ENCODE measurements at places on chromosomes 5 and 9.
A peak's percentile ranks its signal among the peaks of the same experiment; 100 is the strongest.

- no peak overlapping the region for H3K27ac ChIP-seq
- no peaks in the 10 kb centered on the region for H3K27me3 ChIP-seq
- DNase-seq: no peak
- H3K36me3 ChIP-seq: no peaks in the 10 kb centered on the region
- H3K4me3 ChIP-seq: no peak overlapping the region
Observed at GRCh38 chr5:66658516-66658915, 62.3 kb downstream of the MAST4 start.

DNA sequence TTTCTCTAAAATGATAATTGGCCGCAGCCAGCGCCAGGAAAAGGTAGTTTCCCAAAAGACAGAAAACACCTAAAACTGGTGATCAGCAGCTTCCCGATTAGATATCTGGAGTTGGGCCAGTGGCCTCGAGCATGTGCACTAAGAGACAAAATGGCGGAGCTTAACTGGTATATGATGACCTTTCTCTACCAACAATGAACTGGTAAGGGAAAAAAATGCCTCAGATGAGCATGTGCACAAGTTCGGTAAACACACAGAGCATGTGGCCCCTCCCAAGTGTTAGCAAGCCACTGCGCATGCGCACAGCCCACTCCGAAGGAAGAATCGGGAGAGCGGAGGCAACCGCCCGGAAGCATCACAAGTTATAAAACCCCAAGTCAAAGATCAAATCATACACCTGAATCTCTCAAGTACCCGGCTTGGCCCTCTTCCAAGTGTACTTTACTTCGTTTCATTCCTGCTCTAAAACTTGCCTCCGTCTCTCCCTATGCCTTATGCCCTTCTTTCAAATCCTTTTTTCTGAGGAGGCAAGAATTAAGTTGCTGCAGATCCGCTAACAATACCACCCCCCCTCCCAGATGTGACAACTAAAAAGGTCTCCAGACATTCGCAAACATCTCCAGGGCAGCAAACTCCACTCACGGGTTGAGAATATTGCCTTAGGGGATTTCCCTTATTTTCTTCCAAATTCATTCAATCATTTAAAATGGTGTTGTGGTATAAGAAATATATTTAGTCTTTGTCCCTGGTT, 15.0 kb upstream of the PTBP3 start:
- H3K36me3 ChIP-seq: no peaks in the 10 kb centered on the region
- DNase-seq: peak; percentile 87
- peak overlapping the region; percentile 33 for H3K4me3 ChIP-seq
- peaks cover 24% of the 10 kb centered on the region for H3K4me1 ChIP-seq
- H3K27me3 ChIP-seq: no peaks in the 10 kb centered on the region

- H3K27ac ChIP-seq: no peak overlapping the region
- H3K4me3 ChIP-seq: no peak overlapping the region
- no peaks in the 10 kb centered on the region for H3K27me3 ChIP-seq
- peaks cover 14% of the 10 kb centered on the region for H3K36me3 ChIP-seq
Observed at GRCh38 chr5:10431415-10431814, 10.3 kb upstream of the ROPN1L start.

GRCh38 chr5:107195890-107196395, 474.8 kb downstream of the EFNA5 start:
- no peak overlapping the region for H3K27ac ChIP-seq
- no peaks in the 10 kb centered on the region for H3K4me1 ChIP-seq
- no peak overlapping the region for H3K4me3 ChIP-seq
- H3K36me3 ChIP-seq: no peaks in the 10 kb centered on the region

GRCh38 chr5:77167695-77168121, 42.8 kb upstream of the PDE8B start:
- peaks cover 4% of the 10 kb centered on the region for H3K4me1 ChIP-seq
- no peak overlapping the region for H3K4me3 ChIP-seq
- H3K36me3 ChIP-seq: no peaks in the 10 kb centered on the region
- no peak for DNase-seq
- no peaks in the 10 kb centered on the region for H3K27me3 ChIP-seq

GRCh38 chr9:105445203-105445881, 2.5 kb upstream of the FSD1L start:
- no peak for DNase-seq
- H3K27me3 ChIP-seq: no peaks in the 10 kb centered on the region
- no peak overlapping the region for H3K4me3 ChIP-seq

DNA sequence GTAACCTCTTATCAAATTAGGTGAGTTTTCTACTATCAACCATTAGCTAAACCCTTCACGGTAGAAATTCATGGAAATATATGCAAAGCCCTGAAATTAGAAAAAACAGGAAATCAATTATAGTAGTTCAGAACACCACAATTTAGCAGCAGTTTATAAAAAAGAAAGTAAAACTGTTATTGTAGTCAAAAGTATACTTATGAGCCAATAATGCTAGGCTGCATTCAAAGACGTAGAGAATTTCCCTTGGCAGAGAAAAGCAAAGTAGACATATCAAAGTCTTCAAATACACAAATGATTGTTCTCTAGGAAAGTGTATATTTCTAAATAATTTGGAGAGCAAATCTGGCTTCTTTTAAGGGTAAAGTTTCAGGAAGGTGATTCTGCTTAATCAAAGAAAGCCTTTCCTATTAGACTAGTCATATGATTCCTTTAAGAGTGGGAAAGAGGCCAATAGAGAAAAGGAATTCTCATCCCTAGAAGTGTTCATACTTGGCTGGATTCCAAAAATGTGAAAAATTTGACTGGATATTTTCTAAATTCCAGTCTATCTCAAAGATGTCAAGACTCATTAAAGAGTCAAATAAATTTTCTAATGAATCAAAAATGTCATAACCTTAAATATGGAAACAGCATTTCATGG, 185.5 kb downstream of the SMC2 start:
- no peaks in the 10 kb centered on the region for H3K27me3 ChIP-seq
- DNase-seq: no peak

Data from Caco-2 (cell line).